ENCODE measurements at places on chromosomes 4 and X.

DNA sequence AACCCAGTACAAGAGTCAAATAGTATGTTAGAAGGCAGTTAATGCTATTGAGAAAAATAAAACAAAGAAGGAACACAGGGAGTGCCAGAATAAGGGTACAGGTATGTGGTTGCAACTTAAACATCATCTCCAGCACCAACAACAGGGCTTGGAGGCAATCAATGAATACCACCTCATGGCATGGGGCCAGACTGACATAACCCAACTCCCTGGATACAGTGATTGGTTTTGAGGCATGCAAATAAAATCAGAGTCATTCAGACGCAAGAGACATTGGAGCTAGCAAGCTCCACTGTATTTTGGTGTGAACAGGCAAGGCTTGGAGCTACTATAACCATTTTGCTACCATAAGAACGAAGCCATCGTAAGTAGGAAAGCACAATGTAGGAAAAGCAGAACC lies 56.7 kb downstream of the PPP3CA start:
- DNase-seq: no peak

DNA sequence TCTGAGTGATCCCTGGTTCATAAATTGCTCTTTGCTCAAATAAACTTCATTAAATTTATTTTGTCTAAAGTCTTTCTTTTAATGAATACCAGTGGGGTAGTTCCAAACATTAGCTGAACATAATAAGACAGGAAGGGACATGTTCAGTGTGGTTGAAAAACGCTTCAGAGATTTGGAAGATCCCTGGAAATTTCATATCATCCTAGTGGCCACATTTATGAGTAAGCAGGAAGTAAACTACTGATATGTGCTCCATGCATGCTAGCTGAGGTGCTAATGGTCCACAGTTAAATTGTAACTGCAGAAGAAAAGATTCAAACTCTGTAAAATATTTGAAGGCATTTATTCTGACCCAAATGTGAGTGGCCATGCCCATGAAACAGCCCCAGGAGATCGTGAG lies 1328.7 kb downstream of the ADGRL3 start:
- DNase-seq: no peak

DNA sequence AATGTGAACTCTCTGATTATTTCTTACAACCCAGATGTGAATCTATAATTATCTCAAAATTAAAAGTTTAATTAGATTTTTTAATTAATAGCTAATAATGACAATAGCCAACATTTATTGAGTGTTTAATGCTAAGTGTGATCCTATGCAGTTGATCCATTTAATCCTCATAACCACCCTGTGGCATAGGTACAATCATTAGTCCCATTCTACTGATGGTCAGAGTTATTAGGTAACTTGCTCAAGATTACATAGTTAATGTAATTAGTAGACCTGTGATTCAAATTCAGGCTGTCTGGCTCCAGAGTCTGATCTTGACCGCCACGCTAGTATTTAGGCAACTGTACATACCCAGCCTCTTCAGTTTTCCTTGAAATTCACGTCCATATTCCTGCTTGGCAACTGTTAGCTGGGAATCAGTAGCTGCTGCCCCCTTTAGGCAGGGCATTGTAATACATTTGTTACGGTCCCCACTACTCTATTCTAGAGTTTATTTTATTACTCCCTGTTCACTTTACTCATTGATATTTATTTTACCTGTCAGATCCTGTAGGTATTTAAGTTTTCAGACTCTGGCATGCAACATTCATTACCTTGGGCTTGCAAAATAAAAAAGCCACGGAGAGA lies 20.6 kb upstream of the TEC start:
- DNase-seq: no peak

- DNase-seq: no peak
Measured at GRCh38 chr4:43782391-43782790, 666.2 kb downstream of the KCTD8 start.

DNA sequence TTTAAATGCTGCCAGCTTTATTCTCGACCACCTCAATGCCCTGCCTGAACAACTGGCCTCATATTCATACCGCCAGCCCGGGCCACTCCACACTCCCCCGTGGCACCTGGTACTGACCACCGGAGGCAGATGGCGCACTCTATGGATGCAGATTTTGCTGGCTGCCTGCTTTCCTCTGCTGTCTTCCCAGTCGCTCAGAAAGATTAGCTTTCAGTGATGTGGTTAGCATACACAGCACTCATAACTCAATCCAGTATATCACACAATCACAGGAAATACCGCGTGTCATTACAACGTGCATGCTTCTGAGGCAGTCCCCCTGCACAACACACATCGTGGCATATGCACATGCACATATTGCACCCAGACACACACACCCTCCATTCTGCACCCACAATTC lies 147.2 kb upstream of the BCOR start:
- no peak for DNase-seq

DNA sequence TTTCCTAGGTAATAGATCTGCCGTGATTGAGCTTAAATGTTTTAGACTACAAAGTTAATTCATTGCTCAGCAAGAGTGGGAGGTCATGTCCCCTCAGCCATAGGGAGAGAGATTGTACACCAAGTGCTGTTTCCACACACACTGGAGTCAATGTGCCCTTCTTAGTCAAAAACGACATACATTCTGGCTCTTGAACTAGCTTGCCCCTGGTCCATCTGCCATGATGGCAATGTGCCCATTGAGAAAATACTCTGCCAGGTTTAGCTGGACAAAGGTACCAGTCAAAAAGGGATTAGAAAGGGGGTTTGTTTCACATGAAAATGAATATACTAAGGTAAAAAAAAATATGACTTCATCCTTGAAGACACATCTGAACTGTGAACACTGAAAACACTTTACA lies 377.1 kb upstream of the ADGRL3 start:
- no peak for DNase-seq

GRCh38 chrX:31297881-31298280 lies 226.0 kb upstream of the FTHL17 start:
- DNase-seq: no peak

DNA sequence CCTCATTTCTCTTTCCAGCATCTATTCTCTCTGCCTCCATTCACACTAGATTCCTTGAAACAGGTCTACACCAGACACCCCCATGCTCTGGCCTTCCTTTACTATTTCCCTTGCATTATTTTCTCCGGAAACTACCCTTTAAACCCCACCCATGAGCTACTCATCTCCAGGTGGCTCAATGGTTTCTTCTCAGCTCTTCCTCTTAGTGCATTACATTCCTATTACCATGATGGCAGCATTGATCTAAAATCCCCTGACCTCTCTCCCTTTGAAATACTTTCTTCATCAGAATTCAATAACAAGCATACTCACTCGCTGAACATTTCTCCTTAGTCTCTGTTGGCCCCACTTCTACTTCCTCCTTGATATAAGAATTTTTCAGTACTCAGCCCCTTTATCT lies 94.6 kb downstream of the SYNPO2 start:
- no peak for DNase-seq

- DNase-seq: no peak
Measured at GRCh38 chr4:69896530-69897116, 34.2 kb upstream of the CSN1S1 start.

DNA sequence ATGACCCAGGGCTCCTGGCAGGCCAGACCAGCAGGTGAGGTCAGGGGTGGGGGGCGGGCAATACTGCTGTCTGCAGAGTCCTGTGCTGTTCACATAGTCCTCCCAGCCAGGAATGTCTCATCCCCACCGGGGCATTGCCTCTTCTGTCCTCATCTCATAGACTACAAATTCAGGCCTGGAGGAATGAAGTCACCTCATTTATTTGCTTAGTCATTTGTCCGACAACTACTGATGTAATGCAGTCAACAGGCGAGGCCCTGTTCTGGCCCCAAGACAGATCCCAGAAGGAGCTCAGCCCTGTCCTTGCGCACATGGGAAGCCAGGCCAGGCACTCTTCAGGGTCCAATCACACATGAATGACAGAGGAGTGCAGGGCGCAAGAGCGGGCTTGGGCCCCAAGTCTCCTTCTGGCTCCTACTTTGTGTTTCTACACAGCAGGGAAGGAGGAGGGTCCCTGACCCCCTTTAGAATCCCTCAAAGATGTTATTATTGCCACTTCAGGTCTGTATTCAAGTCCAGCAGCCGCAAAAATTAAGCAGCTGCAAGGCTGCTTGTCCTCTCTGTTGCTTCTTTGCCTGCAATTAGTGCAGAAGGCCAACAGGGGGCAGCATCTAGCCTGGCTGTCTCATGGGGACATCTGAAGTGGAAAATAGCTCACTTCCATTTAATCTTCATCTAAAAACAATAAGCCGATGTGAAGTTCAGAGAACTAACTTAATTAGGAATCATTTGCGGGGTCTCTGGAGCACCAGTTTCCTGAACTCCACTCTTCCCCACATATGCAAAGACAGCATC lies 15.2 kb upstream of the HMX1 start:
- DNase-seq: no peak

GRCh38 chr4:107008115-107008514 lies 28.0 kb downstream of the DKK2 start:
- DNase-seq: no peak

GRCh38 chr4:145709843-145710242 lies 29.9 kb downstream of the C4orf51 start:
- no peak for DNase-seq

GRCh38 chrX:47245156-47245555 lies 12.3 kb downstream of the USP11 start:
- DNase-seq: no peak

GRCh38 chrX:131477498-131477897 lies 66.4 kb upstream of the OR13H1 start:
- DNase-seq: no peak

DNA sequence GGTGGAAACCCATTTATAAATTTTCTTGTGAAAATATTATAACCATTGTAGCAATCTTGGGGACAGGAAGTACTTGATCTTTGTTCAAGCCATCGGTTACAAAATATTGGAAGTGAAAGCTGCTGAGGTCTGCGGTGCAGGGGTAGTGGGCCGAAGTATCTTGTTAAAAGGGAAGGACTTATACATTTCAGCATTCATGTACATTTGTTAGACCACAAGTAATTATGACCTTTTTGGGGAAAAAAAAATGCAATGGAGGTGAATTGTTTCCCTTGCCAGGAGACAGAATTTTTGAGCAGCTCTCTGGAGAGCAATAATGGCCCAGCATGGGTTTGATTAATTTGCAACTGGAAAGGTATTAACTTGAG lies 121.3 kb downstream of the EGF start:
- DNase-seq: no peak

DNA sequence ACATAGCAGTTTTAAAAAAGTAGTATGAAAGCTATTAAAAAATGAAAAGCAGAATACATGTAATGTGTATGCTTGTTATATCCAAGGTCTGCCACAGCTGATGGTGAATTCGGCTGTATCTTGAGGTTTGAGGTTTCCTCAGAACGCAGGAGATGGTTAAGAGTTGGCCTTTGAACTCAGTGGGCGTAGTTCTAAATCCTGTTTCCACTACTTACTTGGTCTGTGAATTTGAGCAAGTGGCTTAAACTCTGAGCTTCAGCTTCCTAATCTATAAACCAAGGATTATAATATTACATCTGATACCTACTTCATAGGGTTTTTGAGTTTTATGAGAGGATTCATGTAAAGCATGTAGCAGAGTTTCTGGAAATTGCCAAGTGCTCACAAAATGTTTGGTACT lies 125.2 kb downstream of the STIM2 start:
- no peak for DNase-seq

DNA sequence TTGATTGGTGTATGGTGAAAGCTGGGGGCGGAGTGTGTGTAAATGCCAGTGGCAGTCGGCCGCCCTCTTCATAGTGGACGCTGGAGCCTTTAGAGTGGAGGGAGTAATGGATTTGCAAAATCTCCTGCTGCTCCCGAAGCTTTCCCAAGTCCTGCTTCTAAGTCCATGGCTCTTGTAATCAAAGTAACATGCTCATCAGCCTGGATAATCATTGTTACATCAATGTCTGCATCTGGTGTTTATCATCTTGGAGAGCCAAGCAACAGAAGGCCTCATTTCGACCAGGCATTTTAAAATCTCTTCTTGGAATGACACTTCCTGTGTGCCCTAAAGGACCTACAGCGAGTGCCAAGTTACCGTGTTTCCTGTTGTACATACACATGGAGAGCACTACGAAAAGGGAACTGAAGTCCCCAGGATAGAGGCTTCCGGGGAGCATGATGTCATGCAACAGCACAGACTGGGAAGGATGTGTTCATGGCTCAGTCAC lies 32.2 kb downstream of the UNC5C start:
- no peak for DNase-seq

DNA sequence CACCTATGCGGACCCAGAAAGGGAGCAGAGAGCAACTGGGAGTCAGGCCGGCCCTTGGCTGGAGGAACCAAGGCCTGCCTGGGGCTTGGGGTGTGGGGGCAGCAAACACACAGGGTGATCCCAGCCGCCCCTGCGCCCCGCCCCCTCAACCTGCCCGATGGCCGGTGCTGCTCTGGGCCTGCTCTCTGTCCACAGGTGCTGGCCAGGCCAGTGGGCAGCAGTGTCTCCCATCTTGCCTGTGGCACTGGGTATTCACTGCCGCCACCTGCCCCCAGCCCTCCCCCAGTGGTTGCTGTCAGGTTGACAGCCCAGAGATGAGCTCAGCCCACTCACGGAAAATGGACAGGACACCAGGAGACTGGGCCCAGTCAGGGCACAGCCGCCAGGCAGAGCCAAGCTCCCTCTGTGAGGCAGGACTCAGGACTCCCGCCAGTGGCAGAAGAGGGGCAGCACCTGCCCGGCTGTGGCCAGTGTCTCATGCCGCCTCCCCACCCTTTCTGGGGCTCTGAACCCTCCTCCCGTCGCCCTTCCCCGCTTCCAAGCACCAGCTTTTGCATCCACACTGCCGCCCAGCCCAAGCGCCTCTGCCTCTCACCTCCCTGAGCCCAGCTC lies 4.7 kb downstream of the NKX1-1 start:
- DNase-seq: peak; percentile 51

DNA sequence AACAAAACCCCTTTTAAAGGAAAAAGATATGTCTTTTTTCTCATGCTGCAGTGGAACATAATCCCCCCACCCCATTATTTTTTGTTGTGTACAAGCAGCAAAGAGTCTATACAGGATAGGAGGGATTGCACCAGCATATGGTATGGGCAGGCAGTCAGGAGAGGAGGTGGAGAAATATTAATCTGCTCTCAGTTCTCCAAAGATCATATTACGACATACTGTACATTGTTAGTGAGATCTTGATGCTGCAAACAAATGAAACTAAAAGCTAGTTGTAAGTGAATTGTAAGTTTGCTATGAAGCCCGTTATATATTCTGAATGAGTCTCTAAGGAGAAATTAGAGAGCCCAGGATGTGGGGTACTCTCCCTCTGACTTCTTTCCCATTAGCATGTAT lies 75.3 kb downstream of the RAPGEF2 start:
- DNase-seq: no peak

DNA sequence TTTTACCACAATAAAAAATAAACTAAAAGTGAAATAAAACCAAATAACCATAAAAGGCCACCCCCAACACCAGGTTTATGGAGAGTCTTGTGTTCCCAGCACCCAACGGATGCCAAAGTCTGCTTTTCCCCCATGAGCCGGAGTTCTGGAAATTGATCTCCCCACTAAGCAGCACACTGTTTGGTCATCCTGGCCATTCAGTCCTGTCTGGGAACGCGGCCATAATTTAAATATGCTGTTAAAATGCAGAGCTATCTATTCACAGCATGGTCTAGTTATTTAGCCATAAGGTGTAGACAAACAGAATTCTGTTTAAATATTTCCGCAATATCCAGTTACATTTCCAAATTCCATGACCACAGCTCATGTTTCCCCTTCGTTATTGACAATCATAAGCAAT lies 129.6 kb upstream of the TBL1X start:
- no peak for DNase-seq

- DNase-seq: no peak
Measured at GRCh38 chr4:30429813-30430761, 290.1 kb upstream of the PCDH7 start.

- DNase-seq: no peak
Measured at GRCh38 chr4:176833400-176834175, 40.9 kb upstream of the VEGFC start.
